NCI-H1092 treated with DMSO at 0.1 percent for 48 hours (cell line): ENCODE measurements at places on chromosomes 7 and 10.

DNA sequence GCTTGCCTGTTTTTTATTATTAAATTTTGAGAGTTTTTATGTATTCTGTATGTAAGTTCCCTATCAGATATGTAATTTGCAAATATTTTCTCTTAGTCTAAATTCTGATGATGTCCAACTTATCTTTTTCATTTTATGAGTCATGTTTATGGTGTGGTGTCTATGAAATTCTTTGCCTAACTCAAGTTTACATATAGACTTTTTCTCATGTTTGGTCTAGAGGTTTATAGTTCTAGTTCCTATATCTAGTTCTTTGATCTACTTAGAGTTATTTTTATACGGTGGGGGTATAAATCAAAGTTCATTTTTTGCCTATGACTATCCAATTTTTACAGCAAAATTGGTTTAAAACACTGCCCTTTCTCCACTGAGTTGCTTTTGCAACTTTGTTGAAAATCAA is 26.3 kb upstream of the CCDC7 start:
- no peak for DNase-seq

- DNase-seq, result no peak
These were observed 3.1 kb downstream of the NRP1 start for GRCh38 chr10:33331379-33331694.

DNA sequence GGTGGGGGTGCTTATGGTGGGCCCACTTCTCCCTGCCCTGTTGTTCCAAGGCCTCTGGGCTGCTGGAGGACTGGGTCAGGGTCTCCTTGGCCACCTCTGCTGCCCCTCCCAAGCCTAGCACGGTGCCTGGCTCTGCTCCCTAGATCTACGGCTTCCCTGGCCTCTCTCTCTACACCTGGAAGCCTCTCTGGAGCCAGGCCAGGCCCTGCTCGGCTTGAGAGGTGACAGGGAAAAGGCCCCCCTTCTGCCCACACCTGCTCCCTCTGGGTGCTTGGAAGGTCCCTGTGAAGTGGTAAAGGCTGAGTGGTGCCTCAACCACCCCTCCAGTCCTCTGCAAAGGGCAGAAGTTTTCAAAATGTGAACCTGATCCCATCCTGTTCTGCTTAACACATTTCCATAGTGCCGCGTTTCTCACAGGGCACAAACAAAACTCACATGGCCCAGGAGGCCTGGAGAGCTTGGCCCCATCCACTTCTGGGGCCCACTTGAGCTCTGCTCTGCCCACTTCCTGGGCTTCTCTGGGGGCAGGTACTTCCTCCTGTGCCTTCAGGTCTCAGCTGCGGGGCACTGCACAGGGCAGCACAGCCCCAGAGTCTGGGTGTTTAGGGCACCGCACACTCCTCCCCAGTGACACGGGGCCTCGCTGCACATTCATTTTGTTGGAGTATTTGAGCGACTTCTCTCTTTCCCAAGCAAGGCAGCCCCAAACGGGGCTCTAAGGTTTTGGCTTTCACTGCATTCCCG is 169.9 kb downstream of the PIP4K2A start:
- DNase-seq, result peak; percentile 24

- DNase-seq, result peak; percentile 41
These were observed 26.2 kb downstream of the ABLIM1 start for GRCh38 chr10:114631666-114632417.

DNA sequence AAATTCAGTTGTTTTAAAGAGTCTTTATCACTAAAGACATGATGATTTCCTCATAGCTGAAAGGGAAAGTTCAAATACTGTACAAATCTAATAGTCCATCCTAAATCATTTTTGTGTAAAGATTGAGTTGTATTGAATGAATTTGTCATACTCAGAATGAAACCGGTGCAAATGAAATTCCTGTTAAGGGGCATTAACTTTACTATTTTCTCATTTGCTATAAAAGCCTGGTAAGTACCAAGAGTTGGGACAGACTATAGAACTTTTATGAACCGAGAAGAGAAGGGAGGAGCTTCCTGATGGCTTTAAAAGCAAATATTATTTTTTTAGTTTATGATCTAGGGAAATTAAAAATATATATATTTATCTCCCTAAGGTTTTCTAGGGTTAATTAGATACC is 260.0 kb upstream of the AKR1E2 start:
- DNase-seq, result no peak

DNA sequence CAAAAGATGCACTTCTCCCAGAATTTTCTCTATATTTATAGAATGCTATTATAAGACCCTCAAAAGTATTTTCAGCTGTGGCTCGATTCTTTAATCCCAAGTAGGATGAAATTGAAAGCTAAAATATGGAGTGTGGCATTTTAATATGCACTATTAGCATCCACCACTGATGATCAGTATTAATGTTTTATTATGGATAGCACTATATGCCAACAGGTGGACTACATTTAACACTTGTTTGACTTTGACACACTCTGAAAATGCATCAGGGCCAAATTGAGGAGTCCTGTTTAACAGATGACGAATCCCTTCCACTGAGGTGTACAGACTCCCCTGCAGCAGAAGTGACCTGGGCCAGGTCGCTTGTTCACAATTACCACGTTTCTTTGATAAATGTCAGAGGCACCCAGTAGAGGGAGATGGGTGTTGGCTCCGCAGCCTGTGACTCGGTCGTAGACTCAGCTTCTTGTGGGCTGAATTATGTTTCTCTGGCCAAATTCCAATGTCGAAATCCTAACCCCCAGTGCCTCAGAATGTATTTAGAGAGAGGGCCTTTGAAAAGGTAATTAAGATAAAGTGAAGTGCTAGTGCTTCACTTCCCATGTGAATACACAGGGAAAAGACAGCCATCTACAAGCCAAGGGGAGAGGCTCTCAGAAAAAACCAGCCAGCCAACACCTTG is 48.1 kb downstream of the WIPF3 start:
- DNase-seq, result peak; percentile 37

- DNase-seq, result no peak
These were observed 106.7 kb downstream of the CACNB2 start for GRCh38 chr10:18246967-18247366.

DNA sequence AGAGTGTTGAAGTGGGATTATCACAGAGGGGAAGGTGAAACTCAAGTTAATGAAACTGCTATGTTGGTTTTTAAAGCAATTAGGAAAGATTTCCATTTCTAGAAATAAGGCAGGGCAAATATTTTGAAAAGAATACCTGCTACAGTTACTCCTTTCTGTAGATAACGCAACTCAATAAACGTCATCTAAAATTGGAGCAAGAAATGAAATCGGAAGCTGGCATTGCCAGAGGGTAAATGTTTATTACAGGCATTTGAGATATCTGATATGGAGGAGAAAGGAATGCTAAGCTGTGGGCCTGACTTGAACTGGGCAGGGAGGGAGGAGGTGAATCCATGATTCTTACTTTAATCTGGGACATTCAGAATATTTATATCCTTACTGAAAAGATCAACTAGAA is 217.0 kb upstream of the ADARB2 start:
- DNase-seq, result no peak
